Muscle of leg (tissue), 16 donors: ENCODE measurements at places on chromosomes 3 and 15. TPM values are rescaled to one million over a fixed set of nuclear protein-coding genes. Genes with fewer than 3 reads are reported as not detected.

GRCh38 chr3:138625707-138626365 is 17.3 kb downstream of the FAIM start:
- no peaks in the 10 kb centered on the region for H3K4me1 ChIP-seq
- no peak overlapping the region for H3K4me3 ChIP-seq
- peaks cover 12% of the 10 kb centered on the region for H3K36me3 ChIP-seq
- H3K27me3 ChIP-seq, result no peaks in the 10 kb centered on the region
- DNase-seq, result no peak
- no peak overlapping the region for H3K27ac ChIP-seq

GRCh38 chr3:27910456-27910855 is 188.3 kb upstream of the EOMES start:
- no peaks in the 10 kb centered on the region for H3K4me1 ChIP-seq
- peak; percentile 79 for DNase-seq
- H3K36me3 ChIP-seq, result no peaks in the 10 kb centered on the region
- H3K4me3 ChIP-seq, result no peak overlapping the region

DNA sequence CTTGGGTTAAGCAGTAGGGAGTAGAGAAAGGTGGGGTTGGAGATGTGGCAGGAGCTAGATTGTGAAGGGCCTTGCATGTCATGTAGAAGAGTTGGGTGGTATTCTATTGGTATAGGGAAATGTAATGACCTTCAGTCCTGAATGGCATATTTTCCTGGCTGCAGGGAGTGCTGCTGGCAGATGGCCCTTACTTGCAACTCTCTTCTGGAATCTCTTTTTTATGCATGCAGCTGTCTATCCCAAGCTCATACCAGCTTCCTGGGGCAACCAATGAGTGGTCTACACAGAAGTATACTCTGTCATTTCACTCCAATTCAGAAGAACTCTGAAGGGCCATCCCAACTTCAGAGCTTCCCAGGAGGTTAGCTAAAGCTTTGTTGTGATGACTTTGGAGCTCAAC is 144.7 kb upstream of the ANKRD28 start:
- peaks cover 11% of the 10 kb centered on the region for H3K4me1 ChIP-seq
- DNase-seq, result peak; percentile 57
- no peaks in the 10 kb centered on the region for H3K36me3 ChIP-seq
- H3K27ac ChIP-seq, result peak overlapping the region; percentile 23
- H3K4me3 ChIP-seq, result no peak overlapping the region
- no peaks in the 10 kb centered on the region for H3K27me3 ChIP-seq

DNA sequence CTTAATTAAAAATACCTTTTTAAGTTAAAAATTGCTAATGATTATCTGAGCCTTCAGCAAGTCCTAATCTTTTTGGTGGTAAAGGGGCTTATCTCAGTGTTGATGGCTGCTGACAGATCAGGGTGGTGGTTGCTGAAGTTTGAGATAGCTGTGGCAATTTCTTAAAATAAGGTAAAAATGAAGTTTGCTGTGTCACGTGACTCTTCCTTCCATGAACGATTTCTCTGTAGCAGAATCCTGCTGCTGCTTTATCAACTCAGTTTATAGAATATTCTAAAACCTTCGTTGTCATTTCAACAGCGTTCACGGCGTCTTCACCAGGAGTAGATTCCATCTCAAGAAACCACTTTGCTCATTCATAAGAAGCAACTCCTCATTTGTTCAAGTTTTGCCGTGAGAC is 110.1 kb downstream of the SUCNR1 start:
- H3K27ac ChIP-seq, result no peak overlapping the region
- H3K4me3 ChIP-seq, result no peak overlapping the region
- no peak for DNase-seq
- no peaks in the 10 kb centered on the region for H3K36me3 ChIP-seq
- no peaks in the 10 kb centered on the region for H3K27me3 ChIP-seq

DNA sequence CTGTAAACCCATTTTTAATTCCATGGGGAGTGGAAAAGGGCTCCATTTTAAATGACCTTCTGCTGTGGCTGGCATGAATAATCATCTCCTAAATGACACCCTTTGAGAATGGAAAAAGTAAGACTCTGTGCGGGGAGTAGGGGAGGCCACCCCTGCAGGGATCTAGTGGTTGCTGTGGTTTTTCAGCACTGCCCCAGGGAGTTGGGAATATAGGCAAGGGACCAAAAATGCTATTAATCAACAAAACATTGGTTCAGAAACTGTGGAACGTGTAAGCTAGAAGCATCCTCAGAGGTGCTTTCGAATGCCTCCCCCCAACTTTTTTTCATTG is 30.1 kb upstream of the ADAMTS7 start:
- no peak overlapping the region for H3K27ac ChIP-seq
- H3K27me3 ChIP-seq, result no peaks in the 10 kb centered on the region
- H3K4me3 ChIP-seq, result no peak overlapping the region
- DNase-seq, result no peak
- peaks cover 9% of the 10 kb centered on the region for H3K4me1 ChIP-seq
- no peaks in the 10 kb centered on the region for H3K36me3 ChIP-seq

DNA sequence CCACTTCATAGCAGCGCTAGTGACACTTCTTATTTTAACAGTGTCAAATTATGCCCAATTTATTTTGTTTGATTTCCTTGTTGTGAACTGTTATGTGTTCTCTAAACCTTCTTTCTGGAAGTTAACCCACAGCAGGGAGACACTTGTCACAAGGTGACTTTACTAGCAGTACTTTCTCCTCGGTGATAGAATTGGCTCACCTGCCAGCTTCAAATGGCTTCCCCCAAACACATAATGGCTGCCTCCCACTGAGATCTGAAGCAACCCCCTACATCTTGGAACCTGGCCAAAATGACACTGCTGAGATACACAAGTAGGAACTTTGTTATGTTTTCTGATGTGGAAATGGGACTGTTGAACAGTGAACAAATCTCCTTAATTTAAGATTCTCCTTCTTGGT is 238.8 kb upstream of the DPH6 start:
- H3K4me3 ChIP-seq, result no peak overlapping the region
- DNase-seq, result peak; percentile 10
- no peaks in the 10 kb centered on the region for H3K27me3 ChIP-seq
- no peaks in the 10 kb centered on the region for H3K36me3 ChIP-seq
- H3K4me1 ChIP-seq, result no peaks in the 10 kb centered on the region

DNA sequence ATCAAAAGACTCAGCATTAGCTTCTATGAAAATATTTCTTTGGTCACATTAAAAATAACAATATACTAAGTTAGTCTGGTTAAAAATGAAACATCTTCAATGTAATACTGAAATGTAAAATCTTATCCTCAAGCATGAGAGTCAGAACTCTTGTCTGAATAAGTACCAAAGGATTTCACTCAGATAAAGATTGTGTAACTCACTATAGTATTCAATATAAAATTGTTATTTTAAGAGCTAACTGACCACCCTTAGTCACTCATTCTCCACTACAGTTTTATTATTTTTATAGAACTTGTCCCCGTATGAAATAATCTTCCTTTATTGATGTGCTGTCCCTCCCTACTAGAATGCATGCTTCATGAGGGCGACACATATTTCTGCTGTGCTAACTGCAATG is 426.3 kb downstream of the MECOM start:
- H3K4me1 ChIP-seq, result no peaks in the 10 kb centered on the region
- H3K36me3 ChIP-seq, result no peaks in the 10 kb centered on the region
- no peak overlapping the region for H3K27ac ChIP-seq

- no peak overlapping the region for H3K27ac ChIP-seq
- DNase-seq, result peak; percentile 61
- no peak overlapping the region for H3K4me3 ChIP-seq
- H3K4me1 ChIP-seq, result no peaks in the 10 kb centered on the region
Observed at GRCh38 chr3:192799721-192800120, 72.4 kb upstream of the FGF12 start.

GRCh38 chr3:108602249-108602934 is 12.9 kb downstream of the DZIP3 start:
- H3K27ac ChIP-seq, result no peak overlapping the region
- H3K27me3 ChIP-seq, result no peaks in the 10 kb centered on the region
- H3K4me1 ChIP-seq, result no peaks in the 10 kb centered on the region
- H3K4me3 ChIP-seq, result no peak overlapping the region

DNA sequence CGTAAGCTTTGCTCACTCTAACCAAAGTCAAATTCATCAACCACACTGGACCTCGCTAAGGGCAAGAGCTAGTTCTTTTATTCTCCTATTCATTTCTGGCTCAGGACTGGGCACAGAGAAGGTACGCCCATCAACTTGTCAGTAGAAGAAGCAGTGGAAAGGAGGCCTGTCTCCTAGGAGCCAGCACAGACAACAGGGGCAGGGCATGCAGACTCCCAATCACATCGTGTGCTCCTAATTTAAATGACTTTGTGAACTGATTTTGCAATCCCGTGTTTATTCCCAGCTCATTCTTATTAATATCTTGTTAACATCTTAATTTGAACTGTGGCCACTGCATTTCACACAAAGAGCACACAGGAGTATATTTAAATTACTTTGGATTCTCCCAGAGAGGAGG is 161.1 kb upstream of the BCL6 start:
- no peaks in the 10 kb centered on the region for H3K36me3 ChIP-seq
- no peak overlapping the region for H3K4me3 ChIP-seq
- DNase-seq, result no peak

Gene PROS1
- 22.5 TPM for total RNA-seq

Gene HCLS1
- total RNA-seq, result 4.1 TPM

Gene CKMT1B
- total RNA-seq, result not detected

Gene ISY1
- 35.6 TPM for total RNA-seq
